CD14-positive monocyte (primary cell): ENCODE measurements at places on chromosomes 3 and 15. TPM values are rescaled to one million over a fixed set of nuclear protein-coding genes. Genes with fewer than 3 reads are reported as not detected.

GRCh38 chr3:181726351-181727330 lies 14.9 kb downstream of the SOX2 start:
- no peak overlapping the region for H3K27ac ChIP-seq
- H3K4me3 ChIP-seq, result peak overlapping the region; percentile 35
- no peak for DNase-seq
- peaks cover 97% of the 10 kb centered on the region for H3K27me3 ChIP-seq

DNA sequence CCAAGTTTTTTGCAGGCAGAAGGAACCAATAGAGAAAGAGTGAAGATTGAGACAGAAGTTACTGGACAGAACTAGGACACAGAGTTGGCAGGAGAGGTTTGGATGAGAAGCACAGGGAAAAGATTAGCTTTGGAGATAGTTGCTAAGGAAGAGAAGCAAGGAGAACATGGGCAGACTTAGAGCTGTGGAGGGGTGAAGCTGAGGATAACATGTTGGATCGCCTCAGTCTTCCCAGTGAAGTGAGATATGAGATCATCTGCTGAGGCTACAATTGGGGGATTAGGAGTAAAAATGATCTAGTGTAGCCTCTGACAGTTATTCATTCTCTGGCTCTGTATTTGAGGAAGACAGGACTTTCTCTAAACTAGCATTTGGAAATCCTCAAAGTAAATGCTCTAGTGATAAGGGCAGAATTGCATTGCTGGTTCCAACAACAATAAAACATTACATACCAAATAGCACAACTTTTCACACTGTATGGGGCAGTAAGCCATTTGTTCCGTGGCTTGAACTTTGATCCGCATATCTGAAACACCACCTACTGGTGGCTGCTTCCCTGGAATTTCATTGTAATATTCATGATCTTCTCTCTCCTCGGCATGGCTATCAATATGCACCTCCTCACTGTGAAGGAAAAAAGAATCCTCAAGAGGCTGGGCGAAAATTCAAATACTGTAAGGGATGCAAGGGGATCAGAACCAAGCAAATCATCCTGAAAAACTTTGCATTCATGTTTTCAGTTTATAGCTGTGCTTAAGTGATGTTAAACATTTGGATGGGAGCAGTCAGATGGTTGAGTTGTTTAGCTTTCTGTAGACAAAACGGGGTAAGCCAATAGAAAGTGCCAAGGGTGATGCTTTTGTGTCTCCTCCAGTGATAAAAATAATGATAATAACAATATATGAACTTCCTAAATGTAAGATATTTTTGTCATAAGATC lies 22.2 kb upstream of the EID1 start:
- no peak for DNase-seq
- H3K27me3 ChIP-seq, result no peaks in the 10 kb centered on the region
- no peak overlapping the region for H3K27ac ChIP-seq

GRCh38 chr3:100033903-100034471 lies 80.3 kb downstream of the FILIP1L start:
- H3K4me1 ChIP-seq, result no peaks in the 10 kb centered on the region
- H3K4me3 ChIP-seq, result no peak overlapping the region
- no peaks in the 10 kb centered on the region for H3K36me3 ChIP-seq
- H3K27me3 ChIP-seq, result no peaks in the 10 kb centered on the region

GRCh38 chr15:27832237-27832596 lies 266.9 kb downstream of the OCA2 start:
- no peaks in the 10 kb centered on the region for H3K27me3 ChIP-seq
- no peak for DNase-seq
- no peak overlapping the region for H3K27ac ChIP-seq

DNA sequence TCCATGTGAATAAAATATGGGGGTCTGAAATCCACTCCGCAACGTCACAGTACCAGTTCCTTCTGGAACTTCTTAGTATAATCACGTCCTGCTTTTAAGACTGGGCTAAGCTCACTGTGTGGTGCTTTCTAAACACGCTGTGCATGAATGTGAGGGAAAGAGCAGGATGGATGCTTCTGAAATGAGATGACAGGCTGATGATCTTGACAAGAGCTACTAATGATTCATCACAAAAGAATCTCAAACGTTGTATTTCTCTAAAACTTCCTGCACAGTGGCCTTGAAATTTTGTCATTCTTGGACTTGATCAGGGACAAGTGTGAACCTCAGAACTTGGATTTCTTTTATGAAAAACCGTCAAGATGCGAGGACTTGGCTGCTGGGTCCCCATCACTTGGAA lies 221.4 kb downstream of the CADPS start:
- no peaks in the 10 kb centered on the region for H3K36me3 ChIP-seq
- H3K27me3 ChIP-seq, result no peaks in the 10 kb centered on the region
- no peak overlapping the region for H3K4me3 ChIP-seq
- DNase-seq, result no peak
- H3K27ac ChIP-seq, result no peak overlapping the region

DNA sequence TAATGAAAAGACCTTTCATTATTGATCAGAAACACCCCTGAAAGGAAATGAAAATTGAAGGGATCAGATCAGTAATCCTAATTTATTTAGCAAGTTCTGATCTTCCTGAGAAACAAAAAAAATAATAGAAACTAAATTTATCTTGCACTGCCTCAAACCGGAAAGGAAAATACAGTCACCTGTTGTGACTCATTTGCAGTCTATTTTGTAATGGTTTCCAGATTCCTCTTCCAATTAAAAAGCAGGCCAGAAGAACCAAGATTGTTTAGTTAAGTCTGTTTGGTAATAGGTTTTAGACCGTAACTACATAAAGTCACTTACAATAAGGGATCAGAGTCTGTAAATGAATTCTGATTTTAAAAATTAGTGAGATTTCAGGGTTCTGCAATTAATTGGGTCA lies 49.7 kb upstream of the ATOSA start:
- no peaks in the 10 kb centered on the region for H3K36me3 ChIP-seq
- no peaks in the 10 kb centered on the region for H3K4me1 ChIP-seq
- H3K4me3 ChIP-seq, result no peak overlapping the region
- DNase-seq, result no peak

- H3K27me3 ChIP-seq, result no peaks in the 10 kb centered on the region
- H3K27ac ChIP-seq, result no peak overlapping the region
Observed at GRCh38 chr3:53865732-53866499, 16.0 kb downstream of the ACTR8 start.

DNA sequence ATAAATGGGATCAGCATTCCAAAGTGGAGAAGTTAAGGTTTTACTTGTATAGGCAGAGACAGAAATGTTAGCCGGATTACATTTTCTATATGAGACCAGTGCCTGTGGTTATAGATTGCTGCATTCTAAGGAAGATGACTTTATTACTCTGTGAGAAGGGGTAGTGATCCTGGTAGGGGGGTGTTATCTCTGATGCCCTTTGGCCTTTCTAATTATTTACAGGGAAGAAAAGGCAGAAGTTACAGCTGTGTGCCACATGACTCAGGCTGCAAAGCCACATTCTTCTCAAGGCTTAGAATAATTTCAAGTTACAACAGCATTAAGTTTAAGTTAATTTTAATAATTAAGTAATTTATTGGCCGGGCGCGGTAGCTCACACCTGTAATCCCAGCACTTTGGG lies 2.2 kb upstream of the TMC3 start:
- H3K4me3 ChIP-seq, result no peak overlapping the region
- no peaks in the 10 kb centered on the region for H3K27me3 ChIP-seq
- H3K27ac ChIP-seq, result no peak overlapping the region
- no peak for DNase-seq

DNA sequence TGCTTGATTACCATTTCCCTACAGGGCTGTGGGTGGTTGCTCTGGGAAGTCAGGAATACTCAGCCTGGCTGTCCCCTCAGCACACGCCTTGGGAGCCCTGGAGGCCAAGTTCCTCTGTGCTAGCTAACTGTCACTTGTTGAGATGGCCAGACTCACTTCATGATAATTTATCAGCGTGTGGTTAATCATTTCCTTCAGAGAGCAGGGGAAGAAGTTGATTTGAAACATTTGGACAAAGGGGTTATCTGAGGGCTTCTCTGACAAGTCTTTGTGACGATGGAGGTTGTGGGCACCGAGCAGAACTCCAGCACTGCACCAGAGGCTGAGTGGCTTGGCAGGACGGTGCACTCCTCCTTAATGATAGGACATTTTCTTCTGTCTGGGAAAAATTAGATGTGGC lies 61.9 kb downstream of the WHAMM start:
- no peak overlapping the region for H3K4me3 ChIP-seq
- H3K27ac ChIP-seq, result peak overlapping the region; percentile 13
- DNase-seq, result no peak
- peaks cover 23% of the 10 kb centered on the region for H3K4me1 ChIP-seq
- H3K36me3 ChIP-seq, result no peaks in the 10 kb centered on the region

- H3K27ac ChIP-seq, result no peak overlapping the region
- no peak for DNase-seq
- no peak overlapping the region for H3K4me3 ChIP-seq
- H3K27me3 ChIP-seq, result no peaks in the 10 kb centered on the region
- H3K4me1 ChIP-seq, result no peaks in the 10 kb centered on the region
Observed at GRCh38 chr3:55828712-55829111, 341.6 kb upstream of the WNT5A start.

The CPA3 gene
- not detected for polyA plus RNA-seq

The HRG gene
- polyA plus RNA-seq, result not detected in 2 replicates

The UQCRC1 gene
- 409 TPM for polyA plus RNA-seq

The CORO2B gene
- not detected for polyA plus RNA-seq

The GOLGA8R gene
- polyA plus RNA-seq, result not detected

The CACNA1D gene
- 0.29 TPM for polyA plus RNA-seq

The KNG1 gene
- polyA plus RNA-seq, result not detected
